Lower lobe of right lung (tissue), 2 donors: ENCODE measurements at places on chromosomes 3 and 15. TPM values are rescaled to one million over a fixed set of nuclear protein-coding genes. Genes with fewer than 3 reads are reported as not detected.

- DNase-seq, result no peak
Measured at GRCh38 chr15:73320619-73321180, 48.1 kb downstream of the HCN4 start.

DNA sequence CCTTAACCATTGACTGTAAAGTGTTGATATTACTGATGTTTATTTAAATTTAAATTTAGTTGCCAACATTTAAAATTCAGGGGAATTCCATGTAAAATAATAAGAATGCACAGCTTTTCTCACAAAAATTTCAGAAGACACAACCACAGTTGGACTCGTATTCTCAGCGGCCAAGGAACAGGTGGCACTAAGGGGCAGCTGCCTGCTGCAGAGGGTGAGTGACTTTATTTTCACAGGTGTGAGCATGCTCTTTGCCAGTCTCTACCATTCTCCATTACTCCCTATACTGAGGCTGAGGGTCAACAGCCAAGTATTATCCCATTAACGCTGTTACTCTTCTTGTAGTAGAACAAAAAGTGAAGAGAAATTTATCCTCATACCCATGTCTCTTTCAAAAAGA lies 92.1 kb upstream of the GADL1 start:
- no peak for DNase-seq

- no peak for DNase-seq
Measured at GRCh38 chr3:131602011-131602779, 99.4 kb upstream of the MRPL3 start.

- no peak for DNase-seq
Measured at GRCh38 chr3:16866571-16866970, 18.2 kb upstream of the PLCL2 start.

The TM4SF1 gene
- 146 TPM for total RNA-seq

DNA sequence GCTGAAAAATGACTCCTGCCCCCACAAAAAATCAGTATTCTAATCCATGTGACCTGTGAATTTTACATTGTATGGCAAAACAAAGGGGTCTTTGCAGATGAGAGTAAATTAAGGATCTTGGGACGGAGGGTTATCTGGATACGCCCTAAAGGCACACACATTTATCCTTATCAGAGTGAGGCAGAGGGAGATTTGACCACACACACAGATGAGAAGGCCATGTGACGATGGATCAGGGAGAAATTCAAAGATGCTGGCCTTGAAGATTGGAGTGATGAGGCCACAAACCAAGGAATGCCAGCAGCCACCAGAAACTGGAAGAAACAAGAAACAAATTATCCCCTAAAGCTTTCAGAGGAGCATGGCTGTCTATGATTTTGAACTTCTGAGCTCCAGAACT lies 288.5 kb downstream of the XXYLT1 start:
- DNase-seq, result no peak

DNA sequence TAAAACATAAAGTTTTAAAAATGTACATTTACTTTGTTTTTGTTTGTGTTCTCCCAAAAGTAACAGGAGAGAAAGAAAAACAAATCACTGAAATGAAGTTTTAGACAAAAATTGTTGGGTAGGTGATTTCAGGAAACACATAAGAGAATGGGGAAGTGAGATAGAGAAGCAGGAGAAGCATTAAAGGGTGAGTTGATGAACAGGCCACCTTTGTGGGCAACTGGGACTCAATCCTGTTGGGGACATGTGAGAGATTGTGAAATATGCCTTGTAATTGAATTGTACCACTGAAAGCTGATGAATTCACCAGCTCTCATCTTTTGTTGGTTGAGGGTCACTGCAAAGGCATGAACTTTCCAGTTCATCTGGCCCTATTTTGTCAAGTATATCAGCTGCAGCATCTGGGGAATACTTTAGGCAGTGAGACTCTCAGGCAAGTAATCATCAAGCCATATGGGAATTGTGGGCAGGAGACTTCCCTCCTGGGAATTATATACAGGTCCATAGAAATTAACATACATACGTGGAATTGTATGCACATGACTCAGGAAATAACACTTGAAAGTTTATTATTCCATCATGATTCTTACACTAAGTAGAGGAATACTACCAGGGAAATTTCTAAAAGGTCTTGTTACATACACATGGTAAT lies 181.0 kb downstream of the ZBBX start:
- DNase-seq, result no peak

DNA sequence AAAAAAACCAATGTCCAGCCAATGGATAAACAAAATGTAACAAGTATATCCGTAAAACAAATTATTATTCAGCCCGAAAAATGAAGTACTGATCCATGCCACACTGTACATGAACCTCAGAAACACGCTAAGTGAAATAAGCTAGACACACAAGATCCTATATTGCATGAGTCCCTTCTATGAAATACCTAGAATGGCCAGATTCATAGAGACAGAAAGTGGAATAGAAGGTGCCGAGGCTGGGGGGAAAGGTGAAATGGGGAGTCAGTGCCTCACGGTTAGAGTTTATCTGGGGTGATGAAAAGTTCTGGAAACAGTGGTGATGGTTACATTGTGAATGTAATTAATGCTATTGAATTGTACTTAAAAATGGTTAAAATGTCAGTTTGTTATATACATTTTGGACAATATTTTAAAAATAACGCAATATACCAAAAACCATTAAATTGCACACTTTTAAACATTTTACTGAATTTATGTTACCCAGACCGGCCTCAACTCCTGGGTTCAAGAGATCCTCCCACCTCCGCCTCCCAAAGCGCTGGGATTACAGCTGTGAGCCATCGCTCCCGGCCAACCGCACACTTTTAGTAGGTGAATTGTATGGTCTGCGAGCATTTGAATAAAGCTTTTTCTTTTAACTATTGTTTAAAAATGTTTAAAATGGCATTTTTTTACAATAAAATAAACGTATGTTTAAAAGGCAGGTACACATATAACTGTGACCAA lies 2.1 kb downstream of the RNF168 start:
- DNase-seq, result no peak

DNA sequence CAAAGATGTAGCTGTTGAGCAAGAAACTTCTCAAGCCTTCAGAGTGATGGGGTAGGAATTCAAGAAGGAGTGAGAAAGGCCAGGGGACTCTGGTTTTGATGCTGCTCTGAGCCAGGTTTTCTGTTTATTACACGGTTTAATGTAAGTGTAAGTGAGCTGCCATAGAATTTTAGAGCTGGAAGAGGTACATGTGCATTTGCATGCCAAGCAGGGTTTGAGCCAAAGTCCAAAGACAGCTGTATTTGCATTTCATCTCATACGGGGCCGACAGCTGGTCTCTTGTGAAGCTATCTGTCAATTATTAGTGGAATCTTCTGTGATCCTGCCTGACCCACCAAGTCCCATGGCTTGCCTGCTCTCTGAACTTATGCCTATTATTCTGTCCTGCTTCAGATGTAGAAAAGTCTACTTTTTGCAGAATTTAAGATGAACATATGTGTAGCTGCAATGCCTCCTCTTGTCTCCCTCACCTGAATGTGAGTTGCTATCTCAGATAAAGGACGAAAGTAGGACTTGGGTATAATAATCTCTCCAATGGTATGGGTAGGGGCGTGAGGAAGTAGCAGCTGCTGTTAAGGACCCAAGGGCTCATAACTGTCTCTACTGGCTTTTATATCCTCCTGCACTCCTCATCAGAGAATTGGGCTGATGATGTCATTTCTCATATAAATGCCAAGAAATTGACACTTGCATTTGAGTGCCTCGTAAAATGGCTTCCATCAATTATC lies 160.0 kb downstream of the SQOR start:
- no peak for DNase-seq

DNA sequence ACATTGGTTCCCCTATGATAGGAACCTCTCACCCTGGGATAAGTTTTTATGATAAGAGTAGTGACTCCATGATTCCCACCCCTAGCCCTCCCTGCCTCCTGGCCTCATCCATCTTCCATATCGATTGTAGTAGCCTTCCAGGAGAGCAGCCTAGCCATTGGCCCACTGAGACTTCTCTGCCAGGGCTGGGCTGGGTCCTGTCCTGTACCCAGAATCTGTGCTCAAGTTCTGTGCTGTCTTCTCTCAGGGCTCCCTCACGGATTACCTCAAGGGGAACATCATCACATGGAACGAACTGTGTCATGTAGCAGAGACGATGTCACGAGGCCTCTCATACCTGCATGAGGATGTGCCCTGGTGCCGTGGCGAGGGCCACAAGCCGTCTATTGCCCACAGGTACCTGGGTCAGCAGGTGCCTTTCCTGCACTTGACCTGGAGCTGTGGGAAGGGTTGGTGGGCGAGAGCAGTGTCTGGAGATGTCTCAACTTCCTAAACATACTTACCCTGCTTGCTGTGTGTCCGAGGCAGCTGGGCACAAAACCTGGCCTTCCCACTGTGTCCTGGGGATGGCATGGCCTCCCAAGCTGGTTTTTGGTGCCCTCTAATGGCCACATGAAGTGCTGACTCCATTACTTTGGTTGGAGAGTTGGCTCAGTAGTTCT lies 16.6 kb upstream of the EXOG start:
- peak; percentile 65 for DNase-seq

- DNase-seq, result peak; percentile 53
Measured at GRCh38 chr3:67018105-67018788, 20.1 kb downstream of the KBTBD8 start.

The CHRNA7 gene
- total RNA-seq, result 0.92 TPM

DNA sequence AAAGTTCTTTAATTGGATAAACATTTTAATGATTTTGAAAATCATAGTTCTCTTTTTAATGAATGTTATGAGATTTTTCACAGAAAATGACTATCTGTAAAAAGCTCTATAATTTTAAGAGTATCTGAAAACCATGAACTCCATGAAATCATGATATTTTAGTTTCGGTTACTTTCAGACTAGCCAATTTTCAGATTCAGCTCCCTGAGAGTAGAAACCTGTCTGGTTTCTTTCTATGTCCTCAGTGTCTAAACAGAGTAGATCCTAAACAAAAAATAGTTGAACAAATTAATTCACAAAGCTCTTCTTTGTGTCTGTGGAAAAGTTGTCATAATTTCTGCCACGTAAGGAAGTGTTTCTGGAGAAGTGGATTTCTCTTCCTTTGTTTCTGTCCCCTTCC lies 1247.7 kb downstream of the NSUN3 start:
- no peak for DNase-seq

DNA sequence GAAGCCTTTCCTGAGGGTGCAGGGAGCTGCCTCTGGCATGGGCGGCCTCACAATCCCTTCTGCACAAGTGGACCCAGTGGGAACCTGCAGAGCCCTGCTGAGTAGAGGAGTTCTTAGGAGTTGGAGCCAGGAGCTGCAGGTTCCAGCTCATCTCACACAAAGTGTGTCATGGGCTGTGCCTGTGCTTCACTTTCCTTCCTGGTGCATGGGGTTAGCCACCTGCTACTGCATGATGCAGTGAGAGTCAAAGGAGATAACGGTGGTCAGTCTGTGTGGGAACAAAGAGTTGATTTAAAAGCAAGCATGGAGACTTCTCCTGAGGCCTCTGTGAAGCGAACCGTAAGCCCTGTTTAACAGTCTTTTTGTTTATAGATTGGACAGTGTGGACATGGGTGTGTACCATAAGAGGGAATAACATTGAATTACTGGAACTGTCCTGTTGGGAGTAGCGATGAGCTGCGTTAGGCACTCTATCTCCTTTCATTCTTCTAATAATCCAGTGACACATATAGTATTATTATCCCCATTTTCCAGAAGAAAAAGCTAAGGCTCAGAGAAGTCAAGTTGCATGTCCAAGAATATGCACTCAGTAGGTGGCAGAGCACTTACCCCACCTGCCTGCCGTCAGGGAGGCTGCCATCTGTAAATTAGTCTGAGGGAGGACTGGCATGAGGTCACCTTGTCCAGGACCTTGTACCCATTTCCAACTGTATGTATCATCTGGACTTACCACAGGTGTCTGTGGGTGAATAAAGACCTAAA lies 68.7 kb upstream of the PRR23C start:
- DNase-seq, result no peak

GRCh38 chr15:69609176-69609575 lies 156.6 kb downstream of the RPLP1 start:
- no peak for DNase-seq

GRCh38 chr3:187621881-187622280 lies 48.3 kb downstream of the SST start:
- DNase-seq, result no peak

DNA sequence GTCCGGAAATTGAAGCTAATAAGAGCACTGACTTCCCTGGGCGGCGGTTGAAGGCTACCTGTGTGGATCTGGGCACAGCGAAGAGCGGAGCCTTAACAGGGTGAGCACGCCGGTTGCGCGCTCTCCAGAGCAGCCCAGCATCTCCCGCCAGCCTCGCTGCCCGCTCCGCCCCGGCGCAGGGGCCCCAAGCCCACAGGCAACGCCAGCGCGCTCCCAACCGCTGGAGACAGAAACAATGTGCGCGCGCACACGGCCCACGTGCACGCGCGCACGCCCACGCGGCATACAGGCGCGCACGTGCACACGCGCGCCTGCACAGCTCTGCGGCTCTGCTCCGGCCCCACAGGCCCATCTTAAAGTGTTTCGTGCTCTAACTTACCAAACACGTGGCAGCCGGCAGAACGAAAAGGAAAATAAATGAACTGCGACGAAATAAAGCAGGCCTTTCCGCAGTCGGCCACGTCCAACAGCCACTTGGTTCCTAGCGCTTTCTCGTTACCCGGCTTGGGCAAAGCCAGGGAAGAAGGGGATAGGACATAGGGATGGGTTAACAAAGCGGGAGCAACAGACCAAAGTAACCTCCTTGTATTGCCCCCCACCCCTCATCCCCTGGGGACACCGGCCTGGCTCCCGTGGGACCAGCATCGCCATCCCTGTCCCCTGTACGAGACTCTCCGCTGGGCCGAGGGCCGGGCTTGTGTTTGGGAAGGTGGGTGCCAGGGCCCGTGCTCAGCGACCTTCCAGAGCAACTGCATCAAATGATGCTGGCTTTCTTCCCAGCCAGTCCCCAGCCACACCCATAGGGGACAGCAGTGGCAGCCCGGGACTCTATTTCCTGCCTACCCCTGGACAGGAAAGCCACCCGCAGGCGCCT lies 203.7 kb downstream of the ABHD5 start:
- DNase-seq, result peak; percentile 64
